ENCODE measurements at places on chromosomes 16 and 17.

GRCh38 chr16:85628645-85629044, 15.5 kb downstream of the GSE1 start:
- no peak for DNase-seq

- no peak for DNase-seq
Observed at GRCh38 chr17:12537436-12537835, 128.3 kb upstream of the MYOCD start.

DNA sequence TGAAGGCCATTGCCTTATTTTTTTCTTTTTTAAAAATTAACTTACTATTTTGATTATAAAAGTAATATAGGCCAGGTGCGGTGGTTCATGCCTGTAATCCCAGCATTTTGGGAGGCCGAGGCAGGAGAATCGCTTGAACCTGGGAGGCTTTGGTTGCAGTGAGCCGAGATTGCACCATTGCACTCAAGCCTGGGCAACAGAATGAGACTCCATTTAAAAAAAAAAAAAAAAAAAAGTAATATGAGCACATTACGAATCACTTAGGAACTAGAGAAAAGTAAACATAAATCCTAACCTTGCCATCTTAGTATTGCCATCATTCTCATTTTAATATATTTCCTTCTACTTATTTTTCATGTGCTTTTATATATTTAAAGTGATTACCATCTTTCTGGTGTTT, 12.9 kb upstream of the TACO1 start:
- DNase-seq: no peak

DNA sequence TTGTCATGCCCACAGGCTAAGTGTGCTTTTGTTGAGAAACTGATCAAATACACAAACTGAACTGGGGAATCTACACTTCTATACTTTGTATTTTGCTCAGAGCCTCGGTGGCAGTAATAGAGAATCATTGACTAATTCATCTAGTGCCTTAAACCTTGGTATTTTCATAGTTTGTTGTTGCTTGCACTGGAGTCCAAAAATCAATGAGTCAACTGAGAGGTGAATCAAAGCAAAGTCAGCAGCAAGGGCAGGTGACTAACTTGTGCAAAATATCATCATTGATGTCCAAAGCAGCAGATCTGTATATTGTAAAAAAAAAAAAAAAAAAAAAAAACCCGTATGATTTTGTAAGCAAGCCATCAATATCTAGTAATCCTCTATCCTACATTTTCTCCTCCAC, 296.4 kb downstream of the MAP2K6 start:
- no peak for DNase-seq

GRCh38 chr16:29012913-29013553, 28.2 kb downstream of the LAT start:
- no peak for DNase-seq

- DNase-seq: no peak
Observed at GRCh38 chr16:75820672-75821071, 94.4 kb upstream of the CPHXL start.

DNA sequence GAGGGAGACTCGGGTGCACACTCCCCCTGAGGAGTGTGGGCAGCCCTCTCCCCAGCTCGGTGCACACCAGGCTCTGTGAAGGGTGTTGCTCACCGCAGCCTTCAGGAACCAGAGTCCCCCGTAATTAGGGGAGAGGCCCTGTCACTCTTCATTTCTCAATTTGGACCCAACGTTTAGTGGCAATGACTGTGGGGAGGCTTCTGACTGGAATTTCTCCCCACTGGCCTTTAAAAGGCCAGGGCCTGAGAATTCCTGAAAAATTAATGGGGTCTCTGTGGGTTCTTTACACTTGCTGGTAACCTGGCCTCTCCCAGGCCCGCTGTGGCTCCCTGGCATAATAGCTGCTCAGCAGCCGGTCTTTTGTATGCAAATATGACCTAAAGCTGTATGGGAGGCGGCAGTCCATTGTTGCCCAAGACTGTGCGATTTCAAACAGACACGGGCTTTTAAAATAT, 209.7 kb downstream of the MSI2 start:
- no peak for DNase-seq

- no peak for DNase-seq
Observed at GRCh38 chr17:74008196-74008595, 195.3 kb upstream of the RPL38 start.

GRCh38 chr17:64202683-64203344, 60.2 kb downstream of the TEX2 start:
- no peak for DNase-seq

DNA sequence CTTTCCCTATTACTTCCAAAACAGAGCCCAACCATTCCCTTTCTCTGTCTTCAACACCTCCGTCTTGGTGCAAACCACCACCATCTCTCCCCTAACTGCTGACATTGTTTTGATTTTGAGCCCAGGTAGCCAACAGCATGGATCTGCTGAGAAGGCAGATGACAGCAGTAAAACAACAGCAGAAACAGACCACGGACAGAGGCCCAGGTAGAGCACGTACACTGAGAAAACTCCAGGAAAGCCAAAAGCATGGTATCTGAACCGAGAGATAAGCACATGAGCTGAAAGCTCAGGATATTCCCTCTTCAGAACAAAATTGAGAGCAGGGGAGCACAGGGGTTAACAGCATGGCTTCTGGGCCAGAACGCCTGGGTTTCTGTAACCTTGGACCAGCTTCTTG, 18.9 kb upstream of the MAP3K14 start:
- DNase-seq: no peak

- DNase-seq: no peak
Observed at GRCh38 chr16:85789773-85790172, 9.6 kb downstream of the EMC8 start.

GRCh38 chr17:67151717-67152116, 93.3 kb downstream of the HELZ start:
- no peak for DNase-seq

DNA sequence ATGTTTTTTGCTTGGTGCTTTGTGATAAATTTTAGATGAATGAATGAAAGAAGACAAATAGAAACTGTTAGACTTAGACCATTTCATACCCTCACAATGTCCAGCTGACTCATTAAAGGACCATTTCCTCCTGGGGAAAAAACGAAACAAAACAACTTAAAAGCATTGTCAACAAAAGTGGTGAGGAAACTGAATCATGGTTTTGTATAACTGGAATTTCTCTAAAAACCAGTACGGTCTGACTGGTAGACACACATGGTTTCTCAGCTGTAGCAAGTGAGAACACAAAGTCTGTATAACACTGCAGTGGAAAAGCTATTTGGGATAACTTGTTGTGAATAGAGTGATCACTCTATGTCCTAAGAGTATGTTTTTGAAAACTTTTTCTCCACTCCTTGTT, 5.3 kb upstream of the DDX52 start:
- DNase-seq: no peak

DNA sequence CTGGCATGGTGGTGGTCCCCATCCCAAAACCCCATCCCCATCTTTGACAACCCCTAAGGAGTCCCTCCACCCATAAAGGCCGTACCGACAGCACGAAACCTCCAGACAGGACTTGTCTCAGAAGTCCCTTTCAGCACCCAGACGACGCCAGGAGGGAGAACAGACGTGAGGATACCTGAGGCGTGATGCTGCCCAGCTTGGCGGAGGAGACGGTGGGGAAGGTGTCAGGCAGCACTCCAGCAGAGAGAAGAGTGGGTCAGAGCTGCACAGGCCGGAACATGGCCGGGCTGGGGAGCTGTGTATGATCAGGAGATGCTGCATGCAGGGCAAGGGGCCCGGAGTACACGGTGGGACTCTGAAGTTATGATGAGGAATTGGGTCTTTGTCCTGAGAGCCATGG, 244.2 kb downstream of the GSG1L start:
- DNase-seq: no peak

GRCh38 chr17:20197272-20197926, 188.2 kb downstream of the SPECC1 start:
- no peak for DNase-seq

GRCh38 chr17:27327397-27327796, 33.5 kb downstream of the WSB1 start:
- no peak for DNase-seq

DNA sequence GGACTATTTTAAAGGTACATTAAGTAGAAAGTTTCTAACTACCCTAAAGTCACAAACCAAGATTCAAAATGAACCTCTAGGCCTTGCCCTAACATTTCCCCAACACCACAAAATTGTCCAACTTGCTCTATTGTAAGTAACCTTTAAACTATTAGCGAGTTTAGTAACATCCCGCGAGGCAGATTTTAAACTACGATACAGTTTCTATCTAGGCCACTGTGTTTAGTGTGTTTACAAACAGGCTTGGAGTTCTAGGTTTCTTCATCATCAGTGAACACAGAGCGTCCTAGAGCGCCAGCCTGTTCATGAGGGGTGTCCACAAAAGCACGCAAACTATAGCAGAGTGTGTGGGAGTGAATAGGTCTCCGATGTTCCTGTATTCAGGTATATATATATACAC, 51.8 kb downstream of the EMP2 start:
- no peak for DNase-seq

- DNase-seq: no peak
Observed at GRCh38 chr16:14545346-14545884, 84.6 kb downstream of the PARN start.

DNA sequence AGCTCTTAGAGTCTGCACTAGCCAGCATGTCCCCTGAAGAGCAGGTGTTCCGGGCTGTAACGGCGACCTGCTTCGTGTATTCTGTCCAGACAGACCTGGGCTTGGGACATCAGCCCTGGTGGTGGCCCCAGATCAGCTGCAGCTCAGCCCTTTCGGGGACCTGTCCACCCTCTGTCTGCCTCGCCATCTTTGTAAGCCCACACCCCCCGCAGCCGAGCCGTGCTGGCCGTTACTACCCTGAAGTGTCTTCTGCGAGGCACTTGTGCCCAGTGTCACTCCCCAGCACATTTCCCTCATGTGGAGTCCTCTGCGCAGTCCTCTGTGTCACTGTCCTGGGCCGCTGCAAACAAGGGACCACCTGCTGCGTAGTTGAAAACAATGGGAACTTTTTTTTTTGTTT, 10.4 kb downstream of the CARD14 start:
- DNase-seq: no peak

DNA sequence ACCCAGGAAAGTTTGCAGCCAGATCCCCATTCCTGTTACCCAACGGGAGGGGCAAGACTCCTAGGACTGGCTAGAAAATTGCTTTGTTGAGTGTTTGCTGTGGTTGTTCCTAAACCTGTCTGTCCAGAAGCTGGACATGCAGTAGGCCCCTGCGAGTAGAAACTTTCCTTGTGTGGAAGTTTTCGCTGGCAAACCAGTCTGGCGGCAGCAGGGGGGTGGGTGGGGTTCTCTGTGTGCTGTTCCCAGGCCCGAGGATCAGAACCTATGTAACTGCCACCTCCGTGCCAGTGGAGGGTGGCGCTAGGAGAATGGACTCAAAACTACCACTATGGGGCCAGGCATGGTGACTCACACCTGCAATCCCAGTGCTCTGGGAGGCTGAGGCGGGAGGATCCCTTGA, 9.2 kb downstream of the SGSM2 start:
- no peak for DNase-seq

DNA sequence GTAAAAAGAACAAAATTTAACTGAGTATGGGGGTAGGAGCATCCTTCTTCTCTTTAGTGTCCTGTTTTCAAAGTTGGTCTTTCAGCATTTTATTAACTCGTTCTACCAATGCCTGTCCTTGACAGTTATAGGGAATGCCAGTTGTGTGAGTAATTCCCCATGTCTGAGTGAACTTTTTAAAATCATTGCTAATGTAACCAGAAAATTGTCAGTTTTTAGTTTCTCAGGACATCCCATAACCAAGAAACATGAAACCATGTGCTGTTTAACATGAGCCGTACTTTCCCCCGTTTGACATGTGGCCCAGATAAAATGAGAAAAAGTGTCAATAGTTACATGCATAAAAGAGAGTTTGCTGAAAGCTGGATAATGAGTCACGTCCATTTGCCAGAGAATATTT, 71.4 kb upstream of the ARL4D start:
- DNase-seq: no peak

- no peak for DNase-seq
Observed at GRCh38 chr16:12291989-12292759, 315.6 kb downstream of the SNX29 start.

- no peak for DNase-seq
Observed at GRCh38 chr17:15298176-15298575, 33.0 kb upstream of the PMP22 start.

DNA sequence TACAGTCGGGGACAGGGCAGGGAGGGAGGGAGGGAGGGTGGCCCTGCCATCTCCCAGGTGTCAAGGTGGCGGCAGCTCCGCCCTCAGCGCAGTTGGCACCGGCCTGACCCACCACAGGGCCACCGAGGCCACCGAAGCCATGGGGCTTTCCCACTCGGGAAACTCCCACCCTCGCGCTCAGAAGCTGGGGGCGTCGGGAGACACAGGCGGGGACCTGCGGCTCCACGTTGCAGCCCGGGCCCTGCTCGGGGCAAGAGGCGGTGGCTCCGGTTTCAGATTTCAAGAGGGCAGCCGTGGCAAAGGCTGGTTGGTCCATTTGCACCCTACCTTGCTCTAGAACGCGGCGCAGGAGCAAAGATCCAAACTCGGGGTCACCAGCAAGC, 544 bp downstream of the CYB561 start:
- DNase-seq: peak; percentile 50

DNA sequence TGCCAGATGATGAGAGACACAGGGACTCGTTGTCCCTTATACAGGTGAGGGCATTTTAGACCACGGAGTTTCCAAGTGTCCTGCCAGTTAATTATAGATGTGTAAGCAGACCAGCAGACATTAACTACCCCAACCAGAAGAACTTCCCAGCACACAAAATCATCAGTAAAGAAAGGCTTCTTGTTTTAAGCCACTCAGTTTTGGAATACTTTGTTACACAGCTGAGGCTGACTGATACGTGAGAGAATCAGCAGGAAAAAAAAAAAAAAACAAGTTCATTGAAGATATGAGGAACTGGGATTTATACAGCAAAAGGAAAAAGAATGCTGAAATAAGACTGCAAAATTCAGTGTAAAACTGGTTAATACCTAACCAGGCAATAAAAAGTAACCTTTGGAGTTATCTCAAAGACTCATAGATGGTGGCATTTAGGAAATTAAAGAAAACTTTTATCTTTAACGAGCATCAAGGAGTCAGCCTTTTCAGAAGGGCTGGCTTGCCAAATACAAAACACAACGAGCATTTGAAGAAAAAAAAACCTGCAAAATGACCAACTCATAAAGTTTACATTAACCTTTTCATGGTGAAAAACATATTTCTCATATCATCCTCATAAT, 28.1 kb downstream of the TMEM238L start:
- no peak for DNase-seq

- no peak for DNase-seq
Observed at GRCh38 chr17:72183194-72183685, 62.4 kb downstream of the SOX9 start.
